Pancreas (tissue), 10 donors: ENCODE measurements at places on chromosomes 2 and 18.

GRCh38 chr2:96870626-96871255 lies 861 bp upstream of the SEMA4C start:
- DNase-seq, result peak; percentile 58

DNA sequence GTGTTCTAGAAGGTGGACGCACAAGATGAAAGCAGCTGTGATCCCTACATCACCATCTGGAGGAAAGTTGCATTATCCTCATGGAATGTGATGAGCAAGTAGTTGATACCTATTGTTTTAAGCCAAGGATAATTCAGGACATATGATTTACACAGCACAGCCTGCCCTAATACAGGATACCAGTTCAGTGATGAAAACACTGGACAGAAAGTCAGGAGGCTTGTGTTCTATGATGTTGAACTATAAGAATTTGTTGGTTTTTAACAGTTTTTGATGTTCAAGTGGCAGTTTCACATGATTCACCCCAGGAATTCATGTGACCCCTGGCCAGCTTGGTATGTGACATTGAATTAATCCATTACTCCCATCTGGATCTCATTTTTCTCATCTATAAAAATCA lies 6.2 kb upstream of the CHST10 start:
- DNase-seq, result no peak

GRCh38 chr2:95179451-95179850 lies 13.8 kb downstream of the ZNF2 start:
- DNase-seq, result no peak

- DNase-seq, result no peak
Observed at GRCh38 chr2:6913415-6914157, 3.6 kb upstream of the RNF144A start.

GRCh38 chr2:85684806-85685205 lies 9.4 kb upstream of the GNLY start:
- DNase-seq, result no peak

- no peak for DNase-seq
Observed at GRCh38 chr2:72104821-72105588, 42.7 kb downstream of the CYP26B1 start.

GRCh38 chr2:135817951-135818350 lies 19.0 kb downstream of the LCT start:
- DNase-seq, result no peak

DNA sequence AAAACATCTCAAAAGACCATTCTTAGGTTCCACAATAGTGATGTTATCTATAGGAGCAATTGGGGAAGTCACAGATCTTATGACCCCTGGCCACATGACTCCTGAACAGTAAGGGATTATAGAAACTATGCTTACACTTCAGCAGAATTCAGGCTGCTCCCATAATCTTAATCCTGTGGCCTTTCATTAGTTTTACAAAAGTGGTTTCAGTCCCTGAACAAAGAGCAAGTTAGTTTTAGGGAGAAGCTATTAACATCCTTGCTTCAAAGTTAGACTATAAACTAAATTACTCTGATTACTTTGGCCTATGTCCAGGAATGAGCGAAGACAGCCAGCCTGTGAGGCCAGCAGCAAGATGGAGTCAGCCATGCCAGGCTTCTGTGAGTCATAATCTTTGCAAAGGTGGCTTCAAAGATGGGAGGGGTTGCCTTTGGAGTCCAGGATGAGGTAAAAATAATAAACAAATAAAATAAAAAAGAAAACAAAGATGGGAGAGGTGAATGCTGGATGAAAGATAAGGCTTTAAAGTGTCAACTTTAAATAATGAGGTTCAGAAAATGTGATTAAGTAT lies 168.7 kb upstream of the NDUFV2 start:
- no peak for DNase-seq

- peak; percentile 88 for DNase-seq
Observed at GRCh38 chr2:197273485-197273884, 37.1 kb downstream of the ANKRD44 start.

GRCh38 chr2:55957142-55957541 lies 33.6 kb upstream of the EFEMP1 start:
- no peak for DNase-seq

DNA sequence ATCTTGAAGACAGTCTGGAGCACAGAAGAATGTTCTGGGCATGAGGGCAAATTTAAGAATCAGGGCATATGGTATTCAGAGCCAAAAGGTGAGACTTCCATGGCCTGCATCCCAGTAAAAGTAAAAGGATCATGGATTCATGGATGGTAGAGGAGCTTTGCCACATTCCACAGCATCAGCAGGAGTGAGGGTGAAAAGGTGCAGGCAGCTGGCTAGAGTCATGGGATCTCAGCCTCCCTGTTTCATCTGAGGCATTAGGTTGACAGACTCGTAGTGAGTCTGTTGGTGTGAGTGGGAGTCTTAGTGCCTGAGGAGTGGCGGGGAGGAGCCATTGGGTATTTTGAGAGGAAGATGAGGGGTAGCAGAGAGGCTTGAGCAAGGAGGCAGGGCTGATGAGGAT lies 301.6 kb downstream of the CYP26B1 start:
- DNase-seq, result no peak

DNA sequence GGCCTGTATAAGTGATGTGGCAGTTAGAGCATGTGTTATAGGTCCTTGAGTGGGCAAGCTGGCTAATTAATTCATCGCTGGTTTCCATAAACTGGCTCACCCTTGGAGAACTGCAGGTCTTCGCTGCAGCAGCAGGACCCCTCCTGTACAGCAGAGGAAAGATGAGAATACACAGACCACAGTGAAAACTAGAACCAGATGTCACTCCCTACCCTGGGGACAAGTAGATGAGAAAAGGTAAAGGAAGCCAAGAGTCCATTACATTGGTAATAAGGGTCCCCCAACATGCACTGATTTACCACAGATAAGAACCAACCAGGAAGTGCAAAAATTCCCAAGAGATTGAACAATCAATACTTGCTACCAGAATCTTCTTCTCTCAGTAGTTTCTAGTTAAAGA lies 415.6 kb upstream of the LYPD1 start:
- no peak for DNase-seq

GRCh38 chr18:48028696-48029095 lies 98.2 kb upstream of the SMAD2 start:
- no peak for DNase-seq

DNA sequence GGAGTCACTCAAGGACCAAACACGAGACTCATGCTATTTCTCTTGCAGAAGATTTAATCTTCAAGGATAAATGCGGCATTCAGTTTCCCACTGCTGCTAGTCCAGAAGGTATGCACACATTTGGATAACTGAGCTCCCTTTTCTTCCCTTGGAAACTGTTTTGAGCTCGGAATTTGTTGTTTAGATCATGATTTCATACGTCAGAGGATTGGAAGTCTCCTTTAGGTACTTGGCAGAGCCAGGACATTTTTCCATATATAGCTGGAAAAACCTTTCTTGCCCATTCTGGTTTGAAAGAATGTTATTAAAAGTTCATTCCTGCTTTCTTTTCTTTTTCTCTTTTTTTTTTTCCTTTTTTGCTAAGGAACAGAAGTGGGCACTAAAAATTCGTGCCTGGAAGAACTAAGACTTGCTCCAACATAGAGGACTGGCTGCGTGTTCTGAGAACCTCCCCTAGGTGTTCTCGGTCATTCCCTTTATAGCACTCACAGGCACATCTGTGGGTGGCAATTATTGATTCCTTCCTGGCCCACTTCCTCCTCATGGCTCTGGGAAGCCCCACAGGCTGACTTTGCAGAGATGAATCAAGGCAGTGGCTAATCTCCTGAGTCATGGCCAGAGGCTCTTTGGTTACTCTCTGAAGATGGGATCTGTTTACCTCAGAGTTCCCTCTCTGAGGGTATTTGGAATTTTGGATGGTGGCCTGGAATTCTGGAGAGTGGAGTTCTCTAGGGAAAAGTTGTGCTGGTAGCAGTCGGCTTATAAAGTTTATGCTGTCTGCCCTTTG lies 104.8 kb downstream of the PLCL1 start:
- no peak for DNase-seq

GRCh38 chr18:25713103-25713502 lies 361.1 kb upstream of the ZNF521 start:
- no peak for DNase-seq

- no peak for DNase-seq
Observed at GRCh38 chr2:129803032-129803431, 176.4 kb upstream of the RAB6C start.

DNA sequence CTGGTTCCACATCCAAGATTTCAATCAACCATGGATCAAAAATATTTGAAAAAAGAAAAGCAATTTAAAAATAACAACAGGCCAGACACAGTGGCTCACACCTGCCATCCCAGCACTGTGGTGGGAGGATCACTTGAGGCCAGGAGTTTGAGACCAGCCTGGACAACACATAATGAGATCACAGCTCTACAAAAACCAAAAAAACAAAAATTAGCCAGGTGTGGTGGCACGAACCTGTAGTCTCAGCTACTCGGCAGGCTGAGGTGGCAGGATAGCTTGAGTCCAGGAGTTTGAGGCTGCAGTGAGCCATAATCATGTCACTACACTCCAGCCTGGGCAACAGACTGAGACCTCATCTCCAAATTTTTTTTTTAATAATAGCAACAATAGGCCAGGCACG lies 13.4 kb upstream of the SPATA3 start:
- no peak for DNase-seq

GRCh38 chr2:195656161-195656858 lies 716 bp upstream of the SLC39A10 start:
- no peak for DNase-seq

- peak; percentile 72 for DNase-seq
Observed at GRCh38 chr2:10196110-10196892, 73.8 kb downstream of the RRM2 start.

DNA sequence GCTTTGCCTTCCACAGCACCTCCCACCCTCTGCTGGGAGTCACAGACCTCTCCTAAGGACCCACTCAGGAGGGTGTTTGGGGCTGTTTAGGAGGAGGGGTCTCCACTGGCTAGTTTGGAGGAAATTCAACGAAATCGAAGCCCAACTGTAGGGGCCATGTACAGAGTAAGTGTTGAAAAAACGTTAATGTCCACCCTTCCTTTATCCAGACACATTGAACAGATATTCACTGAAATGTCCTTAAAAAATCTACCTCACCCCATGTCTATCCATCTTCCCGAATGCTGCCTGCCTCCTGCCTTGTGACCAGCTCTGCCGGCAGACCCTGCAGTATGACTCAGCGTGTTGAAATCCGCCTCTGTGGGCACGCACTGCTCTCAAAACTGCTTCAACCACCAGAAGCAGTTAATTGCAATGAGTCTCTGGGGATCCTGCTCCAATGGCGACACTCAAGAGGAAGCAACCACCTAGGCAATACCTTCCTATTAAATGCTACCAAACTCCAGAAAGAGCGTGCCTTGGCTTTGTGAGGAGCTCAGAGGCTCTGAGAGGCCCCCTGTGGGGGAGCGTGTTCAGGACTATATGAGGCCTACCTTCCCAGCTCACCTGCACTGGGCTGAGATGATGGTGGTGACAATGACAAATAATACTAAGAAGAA lies 61.4 kb upstream of the RTN4 start:
- DNase-seq, result no peak

DNA sequence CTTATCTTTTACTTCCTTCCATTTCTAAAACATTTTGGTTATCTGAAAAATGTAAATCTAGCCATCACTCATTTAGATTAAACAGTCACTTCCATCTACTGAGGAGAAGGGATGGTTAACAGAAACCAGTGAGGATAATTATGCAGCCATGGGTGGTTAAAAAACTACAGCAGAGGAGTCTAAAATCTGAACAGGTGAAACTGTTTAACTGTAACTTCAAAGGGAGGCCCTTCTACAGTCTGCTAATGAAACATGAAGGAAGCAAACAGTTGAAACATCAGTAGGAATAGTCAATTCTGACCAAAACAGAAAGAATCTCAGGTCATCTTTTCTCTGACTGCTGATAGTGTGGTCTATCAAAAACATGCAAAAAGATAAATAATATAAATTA lies 71.0 kb downstream of the DTNB start:
- DNase-seq, result no peak

- no peak for DNase-seq
Observed at GRCh38 chr2:20370191-20370590, 19.5 kb upstream of the PUM2 start.

DNA sequence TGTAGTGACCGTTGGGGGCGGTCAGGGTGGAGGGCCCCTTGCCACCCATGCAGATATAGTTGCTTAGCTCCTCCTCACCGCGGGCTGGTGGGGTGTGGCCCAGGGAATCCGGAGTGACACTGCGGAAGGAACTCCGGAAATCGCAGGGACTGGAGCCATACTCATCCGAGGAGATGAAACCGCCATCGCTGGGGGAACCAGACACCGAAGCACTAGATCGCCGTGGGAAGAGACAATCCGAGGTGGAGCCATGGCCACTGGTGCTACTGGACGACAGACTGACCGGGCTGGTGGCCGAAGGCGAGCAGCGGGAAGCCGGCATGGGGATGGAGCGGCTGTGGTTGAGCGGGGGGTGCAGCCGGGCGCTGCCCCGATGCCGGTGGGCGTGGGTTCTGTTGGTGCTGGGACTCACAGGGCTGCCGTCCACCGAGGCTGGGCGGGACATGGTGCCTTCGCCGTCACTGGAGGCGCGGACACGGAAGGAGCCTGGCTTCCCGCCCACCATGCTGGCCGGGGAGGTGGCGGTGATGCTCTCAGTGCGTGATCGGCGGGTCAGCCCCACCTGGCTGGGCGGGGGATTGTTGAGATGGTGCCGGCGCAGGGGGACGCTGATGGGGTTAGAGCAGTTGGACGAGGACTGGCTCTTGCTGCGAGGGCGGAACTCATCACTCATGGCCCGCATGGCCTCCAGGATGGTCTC lies 2.2 kb downstream of the IRS1 start:
- DNase-seq, result peak; percentile 23

- no peak for DNase-seq
Observed at GRCh38 chr18:5414546-5414945, 119.0 kb upstream of the ZBTB14 start.

DNA sequence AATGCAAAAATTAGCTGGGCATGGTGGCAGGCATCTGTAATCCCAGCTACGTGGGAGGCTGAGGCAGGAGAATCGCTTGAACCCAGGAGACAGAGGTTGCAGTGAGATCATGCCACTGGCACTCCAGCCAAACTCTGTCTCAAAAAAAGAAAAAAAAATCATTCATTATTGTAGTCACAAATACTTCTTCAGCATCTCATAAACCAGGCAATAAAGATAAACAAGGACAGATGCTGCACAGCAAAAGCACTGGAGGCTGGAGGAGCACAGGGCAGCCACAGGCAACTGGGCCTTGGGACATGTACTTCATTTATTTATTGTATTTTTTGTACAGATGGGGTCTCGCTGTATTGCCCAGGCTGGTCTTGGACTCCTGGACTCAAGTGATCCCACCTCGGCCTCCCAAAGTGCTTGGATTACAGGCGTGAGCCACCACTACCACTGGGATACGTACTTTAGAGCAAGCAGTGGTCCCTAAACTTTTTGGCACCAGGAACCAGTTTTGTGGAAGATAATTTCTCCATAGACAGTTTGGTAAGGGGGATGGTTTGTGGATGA lies 16.8 kb upstream of the MAT2A start:
- DNase-seq, result no peak

GRCh38 chr2:232139171-232139594 lies 177.7 kb downstream of the DIS3L2 start:
- DNase-seq, result no peak

- DNase-seq, result no peak
Observed at GRCh38 chr18:55732227-55733106, 144.5 kb upstream of the TCF4 start.
